ENCODE measurements at places on chromosomes 3 and 15.

DNA sequence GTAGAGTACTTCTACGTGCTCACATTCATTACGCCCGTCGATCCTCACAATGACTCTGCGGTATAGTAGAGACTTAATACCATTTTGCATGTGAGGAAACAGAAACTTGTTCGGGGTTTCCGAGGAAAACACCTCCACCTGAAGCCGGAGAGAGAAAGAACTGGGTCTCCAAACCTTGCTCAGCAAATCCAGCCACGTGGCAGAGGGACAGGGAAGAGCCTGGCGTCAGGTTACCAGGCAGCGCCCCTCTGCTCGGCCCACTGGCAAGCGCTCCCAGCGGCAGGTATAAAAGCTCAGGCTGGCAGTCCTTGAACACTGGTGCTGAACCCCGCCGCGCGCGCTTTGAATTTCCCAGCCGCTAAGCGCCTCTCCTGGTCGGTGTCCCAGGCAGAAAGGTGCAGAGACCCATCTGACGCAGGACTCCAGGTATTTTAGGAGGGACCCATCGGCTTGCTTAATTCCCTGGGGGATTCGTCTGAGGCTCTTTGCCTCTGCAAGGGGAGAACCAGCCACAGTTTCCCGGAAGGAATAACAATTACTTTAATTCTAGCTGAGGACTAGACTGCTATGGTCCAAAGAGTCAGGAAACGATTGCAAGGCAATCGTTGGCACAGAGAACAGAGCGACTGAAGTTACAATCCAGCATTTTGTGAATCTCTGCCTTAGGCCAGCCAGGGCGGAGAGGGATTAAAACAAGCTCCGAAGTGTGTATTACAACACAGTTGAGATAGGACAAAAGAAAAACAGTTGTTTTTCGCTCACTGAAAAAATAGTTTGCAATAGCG is at the start of gene C2CD4A:
C2CD4A (plus strand) TSS at position 315 of the 785 bp plus-strand sequence. CDS start 637 bp downstream, outside the sequence.
- DNase-seq, result peak; percentile 41

GRCh38 chr3:148861277-148861869 is 3.7 kb upstream of the CPA3 start:
- DNase-seq, result no peak

DNA sequence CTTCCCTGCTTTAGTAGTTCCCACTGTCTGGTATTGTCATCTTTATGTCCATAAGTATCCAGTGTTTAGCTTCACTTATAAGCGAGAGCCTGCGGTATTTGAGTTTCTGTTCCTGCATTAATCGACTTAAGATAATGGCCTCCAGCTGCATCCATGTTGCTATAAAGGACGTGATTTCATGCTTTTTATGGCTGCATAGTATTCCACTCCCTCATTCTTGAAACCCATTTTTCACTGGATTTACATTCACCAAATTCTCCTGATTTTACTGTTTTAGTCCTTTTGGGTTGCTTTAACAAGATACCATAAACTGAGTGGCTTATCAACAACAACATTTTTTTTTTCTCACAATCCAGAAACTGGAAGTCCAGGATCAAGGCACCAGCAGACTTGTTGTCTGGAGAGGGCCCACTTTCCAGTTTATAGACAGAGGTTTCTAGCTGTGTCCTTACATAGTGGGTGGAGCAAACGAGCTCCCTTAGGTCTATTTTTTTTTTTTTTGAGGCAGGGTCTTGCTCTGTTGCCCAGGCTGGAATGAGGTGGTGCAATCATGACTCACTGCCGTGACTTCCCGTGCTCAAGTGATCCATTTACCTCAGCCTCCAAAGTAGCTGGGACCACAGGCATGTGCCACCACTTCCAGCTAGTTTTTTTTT is 6.1 kb upstream of the TICRR start:
- no peak for DNase-seq

DNA sequence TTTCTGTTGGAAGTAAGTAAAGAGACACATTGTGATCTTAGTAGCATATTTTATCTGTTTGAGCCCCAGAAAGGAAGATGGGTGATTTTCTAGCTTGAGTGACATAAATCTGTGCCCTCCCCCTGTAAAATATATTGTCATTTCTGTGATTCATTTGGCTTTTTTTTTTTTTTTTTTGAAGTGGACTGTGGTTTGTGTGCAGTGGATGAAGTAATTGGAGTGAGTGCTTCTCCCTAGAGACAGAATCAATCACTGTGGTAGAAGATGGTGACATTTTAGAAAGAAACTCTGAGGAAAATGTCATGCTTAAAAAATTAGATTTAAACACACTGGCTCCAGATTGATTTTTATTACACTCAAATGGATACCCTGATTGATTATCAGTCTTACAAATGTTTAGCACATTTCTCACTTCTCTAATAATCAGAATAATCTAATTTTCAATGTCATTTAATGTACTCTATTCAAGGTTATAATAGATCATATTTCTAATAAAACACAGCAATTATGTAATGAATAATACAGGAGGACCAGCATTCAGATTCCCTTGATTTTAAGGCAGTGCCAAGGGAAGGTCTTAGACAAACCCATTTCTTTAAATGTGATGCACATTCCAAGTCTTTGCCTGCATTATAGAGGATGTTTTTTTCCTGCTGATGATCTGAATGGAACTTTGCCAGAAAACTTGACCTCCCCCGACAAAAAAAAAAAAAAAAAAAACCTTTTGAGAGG is 116.6 kb downstream of the TOP2B start:
- DNase-seq, result no peak

DNA sequence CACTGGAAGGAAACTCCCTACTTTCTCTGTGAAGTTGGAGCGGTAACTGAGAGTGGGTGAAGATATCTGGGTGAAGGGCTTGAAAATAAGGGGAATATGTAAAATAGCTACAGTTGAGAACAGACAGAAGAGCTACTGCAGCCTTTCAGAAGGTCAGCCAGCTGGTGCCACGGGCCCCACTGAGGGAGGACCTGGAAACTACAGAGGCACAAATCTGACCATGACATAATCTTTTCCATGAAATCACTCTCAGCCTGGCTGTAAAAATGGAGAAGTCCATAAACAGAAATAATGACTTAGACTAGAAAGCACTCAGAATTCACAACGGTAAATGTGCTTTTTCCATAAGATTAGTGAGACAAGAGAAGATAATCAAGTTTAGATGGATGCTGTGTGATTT is 46.4 kb downstream of the ST3GAL6 start:
- DNase-seq, result no peak

- DNase-seq, result no peak
These were observed 470.9 kb upstream of the ARL6 start for GRCh38 chr3:97293596-97294131.

GRCh38 chr3:116046350-116046749 is 398.9 kb downstream of the LSAMP start:
- no peak for DNase-seq

DNA sequence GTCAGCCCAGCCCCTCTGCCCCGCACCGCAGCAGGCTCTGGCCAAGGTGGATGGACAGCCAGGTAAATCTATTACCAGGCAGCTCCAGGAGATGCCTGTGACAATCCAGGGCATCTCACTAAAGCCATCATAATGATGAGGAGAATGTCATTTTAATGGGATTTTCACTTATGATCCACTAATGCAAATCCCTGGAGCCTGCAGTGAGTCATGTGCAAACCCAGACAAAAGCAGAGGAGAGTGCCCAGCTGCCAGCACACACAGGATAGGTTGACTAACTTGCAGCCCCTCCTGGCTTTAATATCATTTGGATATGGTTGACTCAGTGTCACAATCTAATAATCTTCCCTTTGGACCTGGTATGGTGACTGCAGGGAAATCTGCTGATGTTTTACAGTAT is 206.9 kb upstream of the TRIM42 start:
- DNase-seq, result no peak

GRCh38 chr15:41735046-41735445 is 39.2 kb upstream of the MAPKBP1 start:
- no peak for DNase-seq

- DNase-seq, result no peak
These were observed 503 bp upstream of the ATRIP start for GRCh38 chr3:48446043-48446424.

DNA sequence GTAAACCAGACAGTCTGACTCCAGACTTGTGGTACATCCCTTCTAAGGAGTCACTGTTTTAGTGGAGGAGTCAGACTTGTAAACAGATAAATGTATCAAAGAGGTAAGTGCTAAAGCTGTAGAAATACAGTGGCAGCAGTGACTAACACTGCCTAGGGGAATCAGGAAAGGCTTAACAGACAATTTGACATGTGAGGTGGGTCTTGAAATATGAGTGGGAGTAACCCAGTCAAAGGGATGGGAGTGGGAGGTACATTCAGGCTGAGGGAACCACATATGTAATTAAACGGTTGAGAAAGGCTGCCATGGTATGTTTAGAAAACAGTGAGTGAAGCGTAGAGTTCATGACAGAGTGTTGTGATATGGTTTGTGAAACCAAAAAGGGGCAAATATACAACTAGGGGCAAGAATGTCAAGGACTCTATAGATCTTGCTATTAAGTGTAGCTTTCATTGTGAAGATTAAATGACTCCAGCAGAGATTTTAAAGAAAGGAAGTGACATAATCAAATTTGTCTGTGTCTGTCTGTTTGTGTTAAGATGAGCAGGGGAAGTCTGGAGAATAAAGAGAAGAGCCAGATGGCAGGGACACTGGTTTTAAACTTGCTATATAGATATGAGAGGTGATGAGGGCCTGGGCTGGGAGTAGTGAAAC is 11.2 kb upstream of the ALCAM start:
- no peak for DNase-seq

DNA sequence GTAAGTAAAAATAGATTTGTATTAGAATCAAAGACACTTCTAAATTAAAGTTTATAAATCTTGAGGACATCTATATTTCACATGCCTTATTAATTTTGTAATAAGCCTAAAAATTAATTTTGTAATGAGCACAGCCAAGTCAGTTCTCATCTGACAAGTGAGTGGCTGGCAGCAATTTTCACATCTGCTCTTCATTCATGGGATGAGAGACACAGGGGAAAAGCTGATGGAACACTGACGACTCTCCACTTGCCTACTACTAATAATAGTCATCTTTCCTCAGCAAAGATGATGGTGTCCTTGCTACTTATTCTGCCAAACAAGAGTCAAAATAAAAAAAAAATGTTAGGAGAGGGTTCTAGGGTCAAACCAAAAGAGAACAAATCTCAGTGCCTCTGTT is 14.4 kb upstream of the CMSS1 start:
- no peak for DNase-seq

- DNase-seq, result no peak
These were observed 374.2 kb downstream of the PLCL2 start for GRCh38 chr3:17258823-17259436.

DNA sequence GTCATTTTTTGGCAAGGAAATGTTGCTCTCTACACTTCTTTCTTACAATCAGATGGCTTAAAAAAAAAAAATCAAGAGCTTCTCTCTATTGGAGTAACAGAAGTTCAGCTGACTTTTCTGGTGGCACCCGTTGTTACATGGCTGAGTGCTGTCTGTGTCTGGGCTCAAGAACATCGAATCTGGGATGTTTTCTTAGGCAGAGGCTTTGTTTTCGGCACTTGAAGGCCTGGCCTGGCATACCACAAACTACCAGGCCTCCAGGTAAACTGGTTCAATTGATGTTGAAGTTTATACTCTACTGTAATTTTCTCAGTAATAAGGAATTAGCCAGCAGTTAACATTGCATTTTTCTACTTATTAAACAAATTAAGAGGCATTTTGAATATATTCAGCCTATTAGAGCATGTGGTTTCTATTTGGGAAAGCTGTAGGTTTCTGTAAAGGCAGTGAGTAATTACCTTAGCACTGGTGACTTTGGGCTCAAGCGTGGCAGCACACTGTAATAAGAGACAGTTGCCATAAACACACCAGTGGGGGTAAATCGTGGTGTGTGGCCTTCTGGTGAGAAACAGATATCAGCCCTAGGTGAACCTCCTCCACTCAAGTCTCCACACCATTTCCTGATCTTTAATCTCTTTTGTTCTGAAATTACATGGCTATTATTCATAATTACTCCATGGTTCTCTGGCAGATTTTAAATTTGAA is 544.7 kb downstream of the MECOM start:
- DNase-seq, result no peak

- no peak for DNase-seq
These were observed 354.3 kb downstream of the FGF12 start for GRCh38 chr3:192373032-192373431.

GRCh38 chr3:191176038-191176785 is 22.8 kb upstream of the OSTN start:
- no peak for DNase-seq

DNA sequence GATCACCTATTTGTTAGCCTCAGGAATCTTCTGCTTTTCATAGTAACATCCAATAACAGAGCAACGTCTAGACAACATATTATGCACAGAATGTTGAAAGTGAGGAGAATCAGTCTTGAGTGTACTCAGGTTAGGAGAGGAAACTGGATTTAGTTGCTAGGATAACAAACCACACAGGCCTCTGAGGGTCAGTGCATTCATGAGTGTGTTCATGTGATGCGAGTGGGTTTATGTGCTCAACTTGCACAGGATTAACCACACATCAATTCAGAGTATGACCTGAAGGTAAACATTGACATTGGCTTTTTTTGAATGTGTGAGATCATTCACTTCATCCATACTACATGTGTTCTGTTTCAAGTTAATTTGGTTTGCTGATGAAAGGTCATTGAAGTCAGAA is 287.6 kb downstream of the DIPK2A start:
- DNase-seq, result no peak

DNA sequence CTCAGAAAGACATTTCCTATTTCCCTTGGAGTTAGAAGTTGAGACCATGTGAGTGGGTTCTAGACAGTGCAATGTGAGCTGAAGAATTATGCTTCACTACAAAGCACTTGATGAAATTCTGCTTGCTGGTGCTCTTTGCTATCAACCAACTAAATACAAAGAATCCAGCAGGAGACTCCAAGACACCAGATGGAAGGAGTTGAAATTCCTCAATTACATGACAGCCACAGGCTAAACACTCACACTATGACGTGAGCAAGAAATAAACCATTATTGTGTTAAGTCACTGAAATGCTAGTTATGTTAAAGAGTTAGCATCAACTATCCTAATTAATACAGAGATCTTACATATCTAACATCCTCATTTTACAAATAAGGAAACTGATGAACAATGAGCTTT is 8.2 kb upstream of the MAP4 start:
- no peak for DNase-seq

DNA sequence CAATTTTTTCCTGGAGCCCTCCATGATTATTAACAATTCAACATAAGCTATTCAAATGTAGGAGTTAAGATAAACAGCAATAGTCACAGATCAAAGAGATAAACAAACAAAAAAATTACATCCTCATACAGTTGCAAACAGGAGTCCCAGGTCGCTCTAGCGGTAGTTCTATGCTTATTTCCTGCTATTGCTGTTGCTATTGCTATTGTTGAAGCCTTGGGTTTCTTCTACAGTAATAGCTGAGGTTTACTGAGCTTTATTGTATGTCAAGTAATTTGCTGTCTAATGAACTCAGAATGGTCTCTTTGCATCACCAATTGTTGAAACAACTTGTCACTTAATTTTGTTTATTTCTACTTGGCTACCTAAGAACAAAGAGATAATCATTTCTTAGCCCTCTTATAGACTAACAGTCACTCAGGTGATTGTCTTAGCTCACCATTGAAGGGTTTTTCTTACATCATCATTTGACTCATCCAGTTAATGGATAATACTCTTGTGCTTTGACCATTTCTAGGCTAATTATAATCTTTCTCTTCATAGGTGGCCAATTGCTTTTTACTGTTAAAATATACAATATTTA is 654.6 kb downstream of the MECOM start:
- no peak for DNase-seq
